GDM1 (cell line): ENCODE measurements at places on chromosomes 1 and 21.

GRCh38 chr1:214990619-214991018, 91.9 kb upstream of the KCNK2 start:
- no peak for DNase-seq

DNA sequence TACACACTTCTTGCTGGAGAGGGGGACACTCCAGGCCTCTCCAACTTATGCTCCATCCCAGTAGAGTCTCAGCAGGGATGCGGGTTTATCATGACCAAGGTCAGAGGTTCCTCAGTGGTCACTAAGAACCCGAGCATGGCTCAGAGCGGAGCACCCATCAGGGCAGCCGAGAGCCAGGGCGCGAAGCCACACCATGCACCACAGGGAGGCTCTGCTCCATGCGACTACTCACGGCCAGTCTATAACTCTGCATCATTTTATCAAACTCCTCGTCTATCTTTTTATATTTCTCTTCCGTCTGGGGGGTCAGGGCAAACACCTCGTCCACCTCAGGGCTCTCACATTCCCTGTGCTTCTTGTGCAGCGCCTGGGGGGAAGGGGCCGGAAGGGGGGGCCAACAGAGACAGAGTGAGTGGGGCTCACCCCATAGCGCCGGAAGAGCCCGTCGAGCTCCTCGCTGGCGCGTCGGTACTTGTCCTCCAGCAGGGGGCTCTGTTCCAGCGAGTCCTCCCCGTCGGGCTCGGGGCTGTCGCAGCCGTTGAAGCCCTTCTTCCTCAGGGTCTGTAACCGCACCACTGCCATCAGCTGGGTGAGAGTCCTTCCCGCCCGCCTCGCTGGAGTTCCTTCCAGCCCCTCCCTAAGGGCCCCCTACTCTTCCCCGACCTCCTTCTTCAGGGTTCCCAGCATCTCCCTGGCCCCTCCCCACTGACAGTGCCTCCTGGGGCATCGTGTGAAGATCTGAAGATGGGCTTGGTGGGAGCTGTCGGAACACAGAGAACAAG, 20.0 kb downstream of the MEF2D start:
- peak; percentile 10 for DNase-seq

DNA sequence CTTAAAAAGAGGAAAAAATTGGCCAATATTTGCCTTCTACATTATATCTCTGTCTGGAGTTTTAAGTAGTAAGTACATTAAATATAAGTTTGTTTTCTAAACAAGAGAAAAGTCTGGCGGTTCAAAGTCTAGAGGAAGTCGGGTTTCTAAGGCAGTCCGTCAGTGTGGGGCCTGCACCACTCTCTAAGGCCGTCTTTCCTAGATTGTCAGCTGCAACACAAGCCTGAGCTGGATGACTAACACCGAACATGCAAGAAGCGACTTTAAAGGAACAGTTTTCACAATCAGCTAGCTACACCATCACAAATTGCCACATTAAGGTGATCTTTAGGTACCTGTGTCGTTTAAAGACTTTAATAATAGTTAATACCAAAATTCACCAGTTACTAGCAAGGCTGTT, 19.6 kb downstream of the CCSAP start:
- no peak for DNase-seq

GRCh38 chr1:150563340-150564038, 14.3 kb downstream of the ADAMTSL4 start:
- no peak for DNase-seq

DNA sequence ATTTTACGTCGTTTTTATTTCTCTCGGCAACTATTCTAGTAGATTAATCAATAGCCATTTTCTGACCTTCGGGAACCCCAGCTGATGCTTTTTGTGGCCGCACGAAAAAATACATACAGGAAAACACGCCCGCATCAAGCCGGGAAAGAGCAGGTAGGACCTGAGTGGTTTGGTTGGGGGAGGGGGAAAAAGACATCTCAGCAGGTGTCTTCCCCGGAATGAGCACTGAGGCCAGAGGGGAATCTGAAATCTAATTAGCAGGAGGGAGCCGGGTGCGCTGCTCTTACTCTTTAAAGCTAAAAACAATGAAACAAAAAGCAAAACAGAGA, 618 bp upstream of the FOXD3 start:
- DNase-seq = no peak

- no peak for DNase-seq
Observed at GRCh38 chr1:246583448-246584185, 17.4 kb downstream of the CNST start.

DNA sequence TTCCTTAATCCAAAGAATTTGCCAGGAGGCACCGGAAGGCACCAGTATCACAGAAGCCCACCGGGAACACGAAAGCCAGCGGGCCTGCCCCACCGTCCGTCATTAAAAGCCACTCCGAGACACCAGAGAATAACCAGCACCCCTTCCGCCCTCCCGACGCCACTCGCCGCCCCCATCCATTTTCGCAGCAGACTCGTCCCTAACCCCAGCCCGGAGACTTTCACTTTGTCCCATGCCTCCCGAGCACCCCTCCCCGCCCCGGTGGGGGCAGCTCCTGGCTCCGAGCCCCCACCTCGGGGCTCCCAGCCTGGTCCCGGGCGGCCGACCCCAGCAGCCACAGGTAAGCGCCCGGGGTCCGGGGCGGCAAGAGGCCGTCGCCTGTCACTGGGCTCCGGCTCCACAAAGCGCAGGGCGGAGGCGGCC, 105.4 kb downstream of the SLC45A1 start:
- no peak for DNase-seq

DNA sequence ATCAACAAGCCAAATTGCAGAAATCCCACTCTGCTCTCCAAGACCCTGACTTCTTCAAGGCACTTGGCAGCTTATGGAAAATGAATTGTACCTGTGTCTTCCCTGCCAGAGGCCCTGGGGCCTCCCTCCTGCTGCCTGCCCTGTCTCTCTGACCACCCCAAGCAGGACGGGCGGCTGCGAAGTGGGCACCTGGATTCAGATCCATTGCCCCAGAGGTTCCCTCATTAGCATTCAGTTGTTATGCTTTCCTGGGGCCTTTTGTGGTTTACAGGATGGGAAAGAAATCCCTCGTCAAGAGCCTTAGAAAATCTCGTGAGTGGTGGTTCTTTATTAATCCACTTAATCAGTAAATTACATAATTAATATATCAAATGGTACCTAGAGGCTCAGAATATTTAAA, 179.3 kb downstream of the TNR start:
- no peak for DNase-seq

- no peak for DNase-seq
Observed at GRCh38 chr1:55554611-55555010, 339.4 kb upstream of the USP24 start.

- no peak for DNase-seq
Observed at GRCh38 chr1:167440345-167440744, 78.0 kb downstream of the CD247 start.
